ENCODE measurements at places on chromosomes 13 and 19.

- no peak for DNase-seq
Observed at GRCh38 chr19:11138601-11139300, 16.8 kb downstream of the SPC24 start.

- DNase-seq: no peak
Observed at GRCh38 chr13:42847891-42848663, 66.7 kb downstream of the FAM216B start.

GRCh38 chr19:447816-448560 lies 12.8 kb downstream of the SHC2 start:
- no peak for DNase-seq

DNA sequence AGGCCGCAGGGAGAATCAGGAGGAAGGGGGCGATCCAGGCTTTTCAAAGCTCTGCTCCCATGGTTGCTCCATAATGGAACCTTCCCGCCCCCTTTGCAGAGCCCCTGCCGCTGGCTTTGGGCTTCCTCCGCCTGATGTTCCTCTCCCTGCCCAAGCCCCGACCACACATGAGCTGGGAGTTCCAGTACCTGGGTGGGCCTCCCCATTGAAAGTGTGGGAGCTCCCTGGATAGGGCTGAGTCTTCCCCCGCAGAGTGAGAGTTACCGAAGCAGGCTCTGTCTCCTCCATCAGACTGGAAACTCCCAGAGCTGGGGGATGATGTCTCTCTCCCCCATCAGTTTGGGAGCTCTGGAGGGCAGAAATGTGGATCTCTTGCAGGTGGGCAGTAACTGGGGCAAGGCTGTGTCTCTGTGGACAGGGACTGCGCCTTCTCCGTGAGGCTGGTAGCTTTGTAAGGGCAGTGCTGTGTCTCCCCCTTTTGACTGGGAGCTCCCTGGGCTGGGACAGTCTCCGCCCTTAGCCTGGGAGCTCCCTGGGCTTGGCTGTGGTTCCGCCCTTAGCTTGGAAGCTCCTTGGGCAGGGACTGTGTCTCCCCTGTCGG lies 722 bp downstream of the DCAF15 start:
- DNase-seq: no peak

DNA sequence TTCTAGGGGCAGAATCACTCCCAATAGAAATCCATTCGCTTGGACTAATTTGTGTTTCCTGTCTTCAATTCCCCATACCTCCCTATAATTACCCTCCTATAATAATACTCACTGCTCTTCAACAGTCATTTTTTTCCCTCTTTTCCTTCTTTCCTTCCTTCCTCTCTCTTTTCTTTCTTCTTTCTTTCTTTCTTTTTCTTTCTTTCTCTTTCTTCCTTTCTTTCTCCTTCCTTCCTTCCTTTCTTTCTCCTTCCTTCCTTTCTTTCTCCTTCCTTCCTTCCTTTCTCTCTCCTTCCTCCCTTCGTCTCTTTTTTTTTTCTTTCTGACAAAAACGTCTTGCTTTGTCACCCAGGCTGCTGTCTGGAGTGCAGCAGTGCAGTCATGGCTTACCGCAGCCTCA lies 8.0 kb downstream of the KLK5 start:
- DNase-seq: no peak

DNA sequence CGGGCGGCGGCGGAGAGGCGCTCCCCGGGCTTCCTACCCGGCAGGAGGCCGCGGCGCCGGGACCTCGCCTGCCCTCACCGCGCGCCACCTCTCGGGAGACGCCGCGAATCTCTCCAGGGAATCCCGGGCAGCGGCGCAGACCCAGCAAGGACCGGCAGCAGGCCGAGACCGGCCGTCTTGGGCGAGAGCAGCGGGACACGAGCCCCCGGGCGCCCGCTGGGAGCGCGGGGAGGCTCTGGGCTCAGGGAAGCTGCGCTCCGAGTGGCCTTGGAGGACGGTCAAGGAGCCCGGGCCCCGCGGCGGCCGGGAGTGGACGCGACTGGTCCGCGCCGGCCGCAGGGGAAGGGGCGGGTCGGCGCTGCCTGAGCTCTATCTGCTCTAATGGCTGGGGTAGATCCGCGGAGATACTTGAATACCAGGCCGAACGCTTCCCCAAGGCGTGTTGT lies 14.7 kb downstream of the CDX2 start:
- no peak for DNase-seq

DNA sequence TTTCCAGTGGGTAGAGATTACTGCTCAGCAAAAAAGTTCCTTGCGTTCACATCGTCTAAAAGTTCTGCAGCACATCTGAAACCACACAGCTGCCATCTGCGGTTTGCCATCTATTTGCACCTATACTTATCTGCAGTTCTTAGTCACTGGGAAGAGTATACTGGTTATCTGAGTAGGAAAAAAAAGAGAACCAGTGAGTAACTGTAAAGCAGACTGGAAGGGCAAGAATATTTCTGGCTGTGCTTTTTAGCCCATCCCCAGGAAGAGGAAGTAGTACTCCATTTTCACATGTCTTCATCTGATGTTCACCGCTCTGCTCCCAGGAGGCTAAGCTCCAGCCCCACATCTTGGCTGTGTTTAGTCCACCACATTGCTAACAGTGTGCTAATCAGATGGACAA lies 35.6 kb downstream of the EFNB2 start:
- DNase-seq: no peak

- no peak for DNase-seq
Observed at GRCh38 chr19:39138221-39139211, 12.9 kb downstream of the PAK4 start.

GRCh38 chr13:20566898-20567874 lies at the start of gene IFT88:
TSS of gene IFT88 (plus strand) at chr13:20567157. CDS start at chr13:20574386, 7,229 bp downstream.
- peak; percentile 59 for DNase-seq
